ENCODE measurements at places on chromosomes 12 and 14. TPM values are rescaled to one million over a fixed set of nuclear protein-coding genes. Genes with fewer than 3 reads are reported as not detected.

GRCh38 chr12:10730559-10730958, 7.4 kb upstream of the YBX3 start:
- no peak for DNase-seq

GRCh38 chr12:49089821-49090773, 4.5 kb downstream of the DHH start:
- peak; percentile 75 for DNase-seq

- DNase-seq = no peak
Observed at GRCh38 chr12:64551676-64552075, 58.6 kb upstream of the RASSF3 start.

- DNase-seq = no peak
Observed at GRCh38 chr14:100644383-100644782, 57.2 kb upstream of the BEGAIN start.

DNA sequence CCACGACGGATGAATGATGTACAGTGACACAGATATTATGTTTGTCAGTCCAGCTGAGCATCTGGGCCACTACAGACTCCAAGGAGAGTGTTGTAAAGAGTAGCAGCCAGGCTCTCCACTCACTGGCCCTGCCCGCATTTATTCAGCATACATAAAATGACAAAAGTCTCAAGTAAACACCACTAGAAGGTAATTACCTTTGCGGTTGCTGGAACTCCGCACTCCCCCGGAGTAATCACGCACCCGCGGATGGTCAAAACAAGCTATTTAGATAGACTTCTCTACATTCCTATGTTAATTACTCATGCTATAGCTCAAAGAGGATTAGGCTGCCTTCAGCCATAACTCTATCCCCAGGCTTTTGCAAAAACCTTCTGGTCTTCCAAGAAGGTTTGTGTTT, 18.8 kb upstream of the STRAP start:
- DNase-seq = no peak

DNA sequence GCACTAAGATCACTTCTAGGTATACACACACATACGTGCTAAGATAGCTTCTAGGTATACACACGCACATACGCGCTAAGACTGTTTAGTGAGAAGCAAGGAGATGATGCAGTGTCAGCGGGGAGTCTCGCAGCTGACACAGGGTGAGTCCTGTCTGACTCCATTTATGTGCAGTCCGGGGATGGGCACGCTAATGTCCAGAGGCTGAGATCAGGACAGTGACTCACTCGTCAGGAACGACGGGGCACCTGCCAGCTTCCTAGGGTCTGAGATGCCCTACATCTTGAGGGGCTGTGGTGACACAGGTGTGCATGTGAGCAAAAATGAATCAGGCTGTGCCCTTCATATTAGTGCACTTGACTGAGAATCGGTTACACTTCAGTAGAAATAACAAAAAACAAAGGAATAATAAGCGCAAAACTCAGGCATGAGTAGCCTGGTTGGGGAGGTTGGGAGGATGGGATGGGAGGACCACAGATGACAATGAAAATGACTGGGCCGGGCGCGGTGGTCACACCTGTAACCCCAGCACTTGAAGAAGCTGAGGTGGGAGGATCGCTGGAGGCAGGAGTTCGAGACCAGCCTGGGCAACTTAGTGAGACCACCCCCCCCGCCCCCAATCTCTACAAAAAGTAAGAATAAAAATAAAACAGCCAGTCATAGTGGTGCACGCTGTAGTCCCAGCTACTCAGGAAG, 29.1 kb upstream of the ULK1 start:
- no peak for DNase-seq

The MMP14 gene
- 8.0 TPM for total RNA-seq

The NANOG gene
- total RNA-seq = not detected

The HVCN1 gene
- 1.00 TPM for total RNA-seq

The SLC25A21 gene
- total RNA-seq = not detected

The PLEKHD1 gene
- 0.21 TPM for total RNA-seq

The PZP gene
- total RNA-seq = not detected

Measured in natural killer cell treated with Interleukin-12 subunit alpha and Interleukin-12 subunit beta and Interleukin-15 and Interleukin-18, amount 100 ng/mL, for 72 hours (primary cell).